ENCODE measurements at places on chromosomes 1 and 21.

- DNase-seq = no peak
Observed at GRCh38 chr1:65535981-65536380, 115.5 kb downstream of the LEPR start.

GRCh38 chr1:89762386-89762778, 58.5 kb upstream of the LRRC8D start:
- no peak for DNase-seq

- no peak for DNase-seq
Observed at GRCh38 chr1:43914576-43915525, 18.8 kb upstream of the ARTN start.

DNA sequence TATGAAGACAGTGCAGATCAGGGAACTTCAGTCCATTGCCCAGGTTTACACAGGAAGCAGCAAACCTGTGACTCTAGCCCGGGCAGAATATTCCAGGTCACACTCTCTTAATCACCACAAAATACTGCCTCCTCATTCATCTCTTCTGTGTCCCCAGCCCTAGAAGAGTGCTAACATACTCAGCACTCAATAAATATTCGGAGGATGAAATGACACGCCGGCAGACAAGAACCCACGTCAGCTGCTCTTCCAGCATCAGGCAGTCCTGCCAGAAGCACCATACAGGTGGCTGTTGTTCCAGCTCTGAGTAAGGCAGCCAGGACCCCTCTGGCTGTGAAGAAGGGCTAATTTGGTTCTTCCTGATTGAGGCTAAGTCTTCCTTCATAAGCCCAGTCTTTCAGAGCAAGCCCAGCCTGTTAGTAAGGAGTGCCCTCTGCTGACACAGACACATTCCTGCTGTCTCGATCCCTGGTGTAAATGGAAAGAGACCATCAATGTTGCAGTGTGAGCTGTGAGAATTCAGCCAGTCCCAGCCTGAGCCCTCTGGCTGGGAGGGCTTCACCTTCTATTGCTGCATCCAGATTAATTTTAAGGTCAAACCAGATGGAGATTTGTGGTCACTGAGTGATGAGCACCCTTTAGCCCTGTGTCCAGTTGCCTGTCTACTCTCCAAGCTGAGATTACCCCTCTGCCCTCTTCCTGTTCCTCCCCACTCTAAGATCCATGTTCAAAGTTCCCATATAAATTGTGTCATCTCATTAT, 45.0 kb upstream of the KIRREL1 start:
- no peak for DNase-seq

DNA sequence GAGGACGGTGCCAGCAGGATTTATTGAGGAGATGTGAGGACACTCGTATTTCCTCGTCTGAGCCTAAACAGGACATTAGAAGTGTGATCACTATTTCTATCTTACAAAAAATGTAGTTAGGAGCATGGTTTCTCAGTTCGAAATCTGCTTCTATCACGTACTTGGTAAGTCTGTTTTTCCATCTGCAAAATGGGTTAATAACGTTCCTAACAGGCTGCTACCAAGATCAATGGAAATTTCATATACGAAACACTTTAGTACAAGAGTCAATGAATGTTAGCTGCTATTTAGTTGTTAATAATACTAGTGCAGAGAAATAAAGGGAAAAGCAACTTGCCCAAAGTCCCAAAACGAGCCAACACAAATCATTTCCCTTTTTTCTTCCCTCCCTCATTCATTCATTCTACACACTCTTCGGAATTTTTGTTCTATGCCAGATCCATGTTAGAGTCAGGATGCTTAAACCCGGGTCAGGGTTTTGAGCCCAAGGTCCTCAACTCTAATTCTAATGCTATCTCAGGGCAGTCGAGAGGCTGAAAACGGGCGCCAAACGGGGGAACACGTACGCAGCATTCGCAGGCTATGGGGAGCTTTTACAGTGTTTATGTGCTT, 608 bp downstream of the SNRNP40 start:
- DNase-seq = no peak

GRCh38 chr1:17315542-17316130, 7.6 kb downstream of the PADI4 start:
- DNase-seq = no peak

DNA sequence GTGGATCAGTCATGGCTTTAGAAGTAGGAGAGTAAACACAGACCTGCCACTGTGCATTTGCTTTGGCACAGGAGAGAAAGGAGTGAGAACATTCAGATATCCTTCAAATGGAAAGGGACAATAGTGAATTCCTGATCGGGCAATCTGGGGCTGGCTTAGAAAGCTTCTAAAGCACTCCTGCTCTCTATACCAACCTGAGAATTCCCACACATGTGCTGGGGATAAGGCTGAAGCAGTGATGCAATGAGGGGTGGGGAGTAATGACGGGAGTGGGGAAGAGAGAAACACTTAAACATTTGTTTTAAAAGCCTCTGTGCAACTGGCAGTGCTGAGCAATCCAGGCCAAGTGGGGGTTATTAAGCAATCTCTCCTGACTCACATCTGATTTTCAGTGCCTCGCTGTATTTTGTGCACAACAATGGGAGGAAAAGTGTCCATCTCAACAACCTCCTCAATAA, 108.8 kb downstream of the KIAA0319L start:
- no peak for DNase-seq

DNA sequence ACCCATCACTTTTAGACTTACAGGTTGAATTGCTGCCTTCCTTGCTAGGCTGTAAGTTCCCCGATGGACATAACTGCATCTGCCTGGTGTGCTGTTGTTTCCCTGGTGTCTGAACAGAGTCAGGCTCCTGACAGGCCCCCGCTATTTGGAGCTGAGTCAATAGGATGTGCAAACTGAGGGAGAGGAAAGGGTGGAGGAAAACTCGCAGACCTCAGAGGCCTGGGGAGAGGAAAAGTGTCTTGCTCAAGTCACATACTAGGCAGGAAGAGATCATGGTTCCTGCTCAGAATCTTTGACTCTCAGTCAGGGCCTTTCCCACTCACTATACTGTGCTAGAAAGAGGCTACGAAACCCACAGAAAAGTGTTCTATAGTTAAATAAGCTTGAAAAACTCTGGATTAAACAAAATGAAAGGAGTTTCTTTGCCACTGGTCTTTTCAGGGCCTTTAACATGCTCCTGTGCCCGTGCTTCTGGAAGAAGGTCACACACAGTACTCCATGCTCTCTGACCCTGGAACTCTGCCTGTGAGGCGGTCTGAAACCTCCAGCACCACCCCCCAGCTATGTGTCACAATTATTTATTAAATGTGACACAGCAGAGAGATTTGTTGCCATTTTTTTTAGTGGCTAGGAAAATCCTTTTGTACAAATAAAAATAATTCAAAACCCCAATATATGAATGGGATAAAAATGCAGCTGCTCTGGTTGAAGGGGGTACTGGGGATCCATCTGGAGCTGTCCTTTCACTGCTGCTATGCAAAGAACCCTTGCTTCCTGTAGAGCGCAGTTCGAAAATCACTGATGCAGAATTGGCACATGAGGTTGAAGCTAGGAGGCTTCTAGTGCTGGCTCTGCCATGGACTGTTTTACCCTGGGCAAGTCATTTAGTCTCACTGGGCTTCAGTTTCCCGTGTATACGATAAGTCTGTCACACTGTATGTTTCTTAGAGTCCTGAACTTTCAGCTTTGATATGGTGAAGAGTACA, 20.1 kb upstream of the CDCP2 start:
- DNase-seq = no peak

- no peak for DNase-seq
Observed at GRCh38 chr1:25185409-25186160, 46.7 kb downstream of the SYF2 start.

GRCh38 chr1:182626527-182626926, 22.3 kb upstream of the RGS16 start:
- no peak for DNase-seq

DNA sequence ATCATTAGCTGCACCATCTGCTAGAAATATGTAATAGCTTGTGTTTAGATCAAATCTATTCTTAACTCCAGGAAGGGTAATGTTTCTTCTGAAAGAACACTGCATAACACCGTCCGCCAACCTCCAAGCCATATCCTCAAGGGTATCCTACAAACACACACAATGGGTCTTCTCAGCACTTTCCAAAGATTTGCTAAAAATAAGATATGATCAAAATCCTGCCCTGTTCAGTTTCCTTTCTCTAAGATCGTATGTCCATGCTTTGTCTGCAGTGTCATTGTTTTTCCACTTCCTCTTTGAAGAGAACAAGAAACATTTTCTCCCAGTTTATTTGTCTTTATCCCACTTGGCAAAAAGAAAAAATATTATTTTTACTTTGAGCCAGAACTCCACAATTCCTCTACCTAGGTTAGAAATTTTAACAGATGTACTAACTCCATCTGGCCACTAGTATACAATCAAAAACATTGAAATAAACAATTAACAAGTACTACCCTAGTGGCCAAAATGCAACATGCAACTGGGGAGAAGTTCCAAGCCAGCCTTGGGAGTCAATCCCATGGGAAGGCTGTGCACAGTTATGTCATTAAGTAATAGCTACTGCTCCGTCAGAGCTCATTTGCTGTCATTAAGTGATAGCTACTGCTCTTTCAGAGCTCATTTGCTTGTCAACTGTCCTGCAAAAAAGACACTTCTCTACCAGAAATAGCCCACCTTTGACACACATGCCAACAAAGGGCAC, 37.8 kb downstream of the FRRS1 start:
- no peak for DNase-seq

GRCh38 chr1:207631137-207631536, 13.8 kb upstream of the CR1L start:
- DNase-seq = no peak

GRCh38 chr1:48960320-48960719, 183.6 kb upstream of the BEND5 start:
- DNase-seq = no peak

DNA sequence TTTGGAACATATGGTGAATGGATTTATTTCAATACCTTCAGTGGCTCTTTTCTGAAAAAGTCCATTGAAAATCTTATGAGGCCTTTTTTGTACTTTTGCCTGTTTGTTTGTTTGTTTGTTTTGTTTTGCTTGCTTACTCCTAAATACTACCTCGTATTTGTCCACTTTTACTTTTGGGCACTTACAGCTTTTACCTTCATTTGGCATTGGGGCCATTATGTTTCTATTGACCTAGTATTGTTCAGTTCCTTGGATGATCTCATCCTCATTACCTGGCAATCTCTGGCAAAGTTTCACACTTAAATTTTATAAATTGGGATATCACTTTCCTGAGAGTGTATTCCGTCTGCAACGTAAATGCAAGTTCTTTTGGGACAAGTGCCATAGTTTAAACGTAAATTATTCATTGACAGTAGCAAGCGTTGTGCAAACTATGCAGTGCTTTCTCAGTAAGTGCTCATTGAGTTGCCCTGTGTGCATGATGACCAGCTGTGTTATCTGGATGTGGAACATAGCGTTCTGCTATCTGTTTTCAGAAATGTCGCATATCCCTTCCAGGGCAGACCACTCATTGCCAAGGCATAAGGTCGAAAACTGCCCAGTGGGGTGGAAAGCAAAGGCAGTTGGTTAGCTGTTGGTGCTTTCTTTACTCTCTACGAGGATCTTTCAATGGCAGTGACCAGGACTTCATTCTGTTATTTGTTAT, 51.1 kb downstream of the LRRC8D start:
- DNase-seq = no peak

DNA sequence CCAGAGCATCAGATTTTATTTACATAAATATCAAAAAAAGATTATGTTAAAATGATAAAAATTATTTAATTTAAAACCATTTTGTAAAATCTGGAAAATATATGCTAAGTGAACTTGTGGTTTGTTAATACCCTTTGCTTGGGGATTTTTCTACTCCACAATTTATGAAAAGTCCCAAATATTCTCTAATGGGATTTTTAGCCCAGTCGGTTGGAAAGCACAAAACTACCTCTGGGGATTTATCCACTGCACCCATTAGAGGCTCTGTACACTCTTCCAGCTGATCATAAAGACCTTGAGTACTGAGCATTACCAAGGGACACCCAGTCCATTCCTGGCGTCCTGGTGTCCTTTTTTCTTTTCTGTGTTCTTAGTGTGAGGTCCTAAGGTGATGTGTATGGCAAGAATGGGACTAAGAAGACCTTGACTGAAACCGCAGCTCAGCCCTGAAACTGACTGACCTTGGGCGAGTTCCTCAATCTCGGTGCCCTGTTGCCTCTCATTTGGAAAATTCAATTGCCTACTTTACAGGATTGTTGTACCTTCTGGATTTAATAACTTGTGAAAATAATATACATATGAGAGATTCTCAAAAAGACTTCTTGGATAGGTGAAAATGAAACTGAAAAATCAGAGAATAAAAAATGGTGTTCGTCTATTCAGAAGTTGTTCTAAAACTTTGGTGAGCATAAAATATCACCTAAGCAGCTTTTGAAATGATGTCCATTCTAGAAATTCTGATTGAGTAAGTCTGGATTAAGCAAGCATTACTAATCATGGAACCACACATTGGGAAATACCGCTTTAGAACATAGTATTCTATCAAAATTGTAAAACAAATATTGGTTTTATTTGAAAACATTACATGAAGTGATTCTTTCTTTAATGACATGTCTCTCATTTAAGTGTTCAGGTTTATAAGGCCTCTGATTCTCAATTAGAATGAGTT, 21.5 kb upstream of the SAMSN1 start:
- no peak for DNase-seq

DNA sequence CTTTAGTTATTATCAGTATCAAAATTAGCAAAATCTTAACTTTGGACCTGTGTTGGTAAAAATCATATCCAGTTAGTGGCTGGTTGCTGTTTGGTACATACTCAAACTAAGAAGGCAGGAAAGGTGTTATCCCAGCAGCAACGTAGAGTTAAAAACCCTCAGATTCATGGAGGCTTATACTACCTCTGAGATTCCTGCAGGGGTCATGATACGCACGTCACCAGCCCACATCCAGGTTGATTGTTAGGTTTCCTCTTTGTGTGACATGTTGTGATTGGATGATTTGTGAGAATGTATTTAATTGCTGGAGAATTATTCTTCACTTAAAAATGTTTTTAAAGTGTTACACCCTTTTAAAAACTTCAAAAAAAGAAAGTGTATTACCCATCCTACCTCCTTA, 423.3 kb upstream of the ADGRL2 start:
- DNase-seq = no peak

- no peak for DNase-seq
Observed at GRCh38 chr21:14685568-14685967, 139.5 kb upstream of the SAMSN1 start.

GRCh38 chr1:69947837-69948236, 257.5 kb downstream of the LRRC40 start:
- no peak for DNase-seq
